ENCODE measurements at places on chromosomes 16 and 17.

DNA sequence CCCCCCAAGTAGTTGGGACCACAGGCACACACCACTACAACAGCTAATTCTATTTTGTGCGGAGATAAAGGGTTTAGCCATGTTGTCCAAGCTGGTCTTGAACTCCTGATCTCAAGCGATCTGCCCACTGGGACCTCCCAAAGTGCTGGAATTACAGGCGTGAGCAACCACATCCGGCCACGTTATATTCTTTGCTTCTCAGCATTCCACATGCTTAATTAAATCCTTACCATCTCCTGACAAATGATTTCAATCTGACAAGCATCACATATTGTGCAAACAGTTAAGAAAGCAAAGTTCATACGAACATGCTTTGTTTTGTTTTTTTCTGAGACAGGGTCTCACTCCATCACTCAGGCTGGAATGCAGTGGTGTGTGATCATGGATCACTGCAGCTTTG, 18.2 kb downstream of the HIGD1B start:
- no peak for DNase-seq

- no peak for DNase-seq
Measured at GRCh38 chr16:73287859-73288405, 240.0 kb upstream of the ZFHX3 start.

DNA sequence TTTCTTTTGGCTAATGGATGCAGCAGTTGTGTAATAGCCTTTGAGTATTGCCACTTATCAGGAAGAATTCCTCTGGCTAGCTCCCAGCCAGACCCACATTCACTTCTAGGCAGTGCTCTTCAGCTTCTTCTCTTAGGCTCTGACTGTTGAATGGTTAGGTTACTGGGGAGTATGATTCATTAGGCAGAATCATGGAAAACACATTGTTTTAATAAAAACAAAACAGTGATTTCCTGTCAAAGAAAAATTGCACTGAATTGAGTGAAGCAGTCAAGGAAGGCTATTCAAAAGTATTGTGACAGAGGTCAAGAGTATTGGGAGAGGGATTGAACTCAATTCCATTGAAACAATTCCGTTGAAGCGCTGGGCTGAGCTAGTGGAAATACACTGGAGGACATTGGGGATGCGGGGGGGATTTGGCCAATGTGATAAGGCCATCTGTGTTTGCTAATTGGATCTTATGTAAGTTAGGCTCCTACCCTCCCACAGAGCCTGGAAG, 68.0 kb downstream of the CNTNAP4 start:
- DNase-seq, result no peak

GRCh38 chr16:9612267-9612666, 520.8 kb downstream of the HAPSTR1 start:
- DNase-seq, result no peak

DNA sequence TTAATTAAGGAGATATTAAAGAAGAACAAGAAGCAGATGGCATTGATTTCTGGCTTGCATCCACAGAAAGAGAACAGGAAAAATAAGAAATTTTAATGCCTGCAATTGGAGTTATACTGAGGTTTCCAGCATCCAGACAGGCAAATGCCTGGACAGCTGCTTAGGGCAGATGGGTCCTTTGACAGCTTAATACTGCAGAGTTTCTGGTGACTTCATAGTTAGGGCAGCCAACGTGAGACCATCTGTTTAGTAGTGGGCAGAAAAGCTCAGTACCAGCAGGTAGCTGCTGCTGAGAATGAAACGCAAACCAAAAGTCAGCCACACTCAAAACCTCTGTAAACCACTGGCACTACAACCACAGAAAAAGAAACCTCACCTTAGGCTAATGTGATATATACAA, 109.8 kb downstream of the CDK5R1 start:
- DNase-seq, result no peak

GRCh38 chr16:3465911-3466584, 22.6 kb downstream of the NAA60 start:
- no peak for DNase-seq

DNA sequence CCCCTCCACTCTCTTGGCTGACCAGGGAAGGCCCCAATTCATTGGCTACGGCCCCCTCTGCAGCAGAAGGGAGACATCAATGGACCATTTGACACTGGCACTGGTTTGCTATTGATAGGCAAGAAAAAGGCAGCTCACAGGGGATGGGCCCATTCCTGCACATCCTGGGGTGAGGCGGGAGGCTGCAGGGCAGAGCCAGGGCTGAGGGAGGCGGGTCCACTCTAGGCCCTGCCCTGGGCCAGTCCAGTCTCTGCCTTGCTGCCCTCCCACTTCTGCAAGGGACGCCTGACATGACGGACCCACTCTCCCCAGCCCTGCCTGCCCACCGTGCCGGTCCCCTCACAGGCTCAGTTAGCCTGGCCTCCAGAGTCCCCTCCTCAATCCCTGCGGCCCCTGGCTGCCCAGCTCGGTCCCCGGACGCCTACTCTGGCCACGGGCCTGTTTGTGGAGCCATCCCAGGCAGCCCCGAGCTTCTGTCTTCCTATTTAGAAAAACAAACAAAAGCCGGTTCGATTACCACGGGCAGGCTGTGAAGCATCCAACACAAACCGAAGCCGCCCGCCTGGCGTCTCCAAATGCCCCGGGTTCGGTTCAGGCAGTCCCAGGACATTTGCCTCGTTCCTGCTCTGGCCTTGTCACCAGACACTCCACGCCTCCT, 160.7 kb downstream of the IRX5 start:
- DNase-seq, result no peak

DNA sequence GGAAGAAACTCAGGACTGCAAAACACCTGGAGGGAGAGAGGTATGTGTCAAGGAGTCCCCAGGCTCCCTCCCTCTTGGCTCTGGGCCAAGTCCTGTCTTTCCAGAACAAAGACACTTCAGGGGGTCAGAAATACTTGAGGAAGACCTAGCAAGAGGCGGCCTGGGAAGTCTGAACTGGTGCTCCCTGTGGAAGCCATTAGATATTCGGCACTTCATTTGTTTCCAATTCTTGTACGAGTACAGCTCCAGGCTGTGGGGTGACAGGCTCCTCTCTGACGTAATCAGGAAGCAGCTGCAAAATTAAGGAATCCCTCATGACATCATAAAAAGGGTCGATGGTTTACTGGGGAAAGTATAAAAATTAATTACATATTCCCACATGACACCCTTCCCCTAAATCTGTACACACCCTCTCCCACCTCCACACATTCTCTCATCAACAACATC, 108.7 kb downstream of the SMG6 start:
- DNase-seq, result no peak

GRCh38 chr16:80265624-80266306, 275.0 kb upstream of the DYNLRB2 start:
- no peak for DNase-seq
